ENCODE measurements at places on chromosomes 6 and 20.
A peak's percentile ranks its signal among the peaks of the same experiment; 100 is the strongest.

- no peak for DNase-seq
Observed at GRCh38 chr6:1624851-1625781, 15.4 kb downstream of the FOXC1 start.

DNA sequence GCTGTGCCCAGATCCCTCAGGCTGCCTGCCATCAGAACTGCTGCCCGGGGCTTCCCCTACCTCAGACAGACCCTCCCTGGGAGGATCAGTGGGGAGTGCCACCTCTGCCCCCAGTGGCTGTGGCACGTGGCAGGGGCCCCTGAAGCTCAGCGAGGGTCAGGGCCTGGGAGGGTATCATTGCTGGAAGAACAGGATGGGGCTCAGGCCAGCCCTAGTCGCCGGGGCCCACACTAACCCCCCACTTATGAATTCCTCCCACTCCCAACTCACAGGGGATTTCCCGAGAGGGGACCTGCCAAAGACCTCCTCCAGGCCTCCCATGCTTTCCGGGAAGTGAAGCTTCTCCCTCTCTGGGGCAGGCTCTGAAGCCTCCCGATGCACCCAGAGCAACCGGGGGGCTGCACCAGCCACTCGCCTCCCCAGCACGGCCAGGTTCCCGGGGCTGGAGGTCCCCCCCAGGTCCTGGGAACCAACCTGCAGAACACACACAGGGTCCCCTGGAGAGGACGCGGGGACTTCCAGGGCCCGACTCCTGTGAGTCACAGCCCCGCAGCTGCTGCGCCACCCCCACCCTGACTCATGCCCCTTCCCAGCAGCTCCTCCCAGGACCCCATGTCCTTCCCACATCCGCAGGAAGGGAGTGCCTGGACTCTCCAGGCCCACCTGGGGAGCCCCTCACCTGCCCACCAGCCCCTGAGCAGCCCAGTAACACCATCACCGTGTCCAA, 2.5 kb downstream of the TNFRSF6B start:
- peak; percentile 35 for DNase-seq

GRCh38 chr6:157449610-157450009, 68.6 kb downstream of the ZDHHC14 start:
- no peak for DNase-seq

DNA sequence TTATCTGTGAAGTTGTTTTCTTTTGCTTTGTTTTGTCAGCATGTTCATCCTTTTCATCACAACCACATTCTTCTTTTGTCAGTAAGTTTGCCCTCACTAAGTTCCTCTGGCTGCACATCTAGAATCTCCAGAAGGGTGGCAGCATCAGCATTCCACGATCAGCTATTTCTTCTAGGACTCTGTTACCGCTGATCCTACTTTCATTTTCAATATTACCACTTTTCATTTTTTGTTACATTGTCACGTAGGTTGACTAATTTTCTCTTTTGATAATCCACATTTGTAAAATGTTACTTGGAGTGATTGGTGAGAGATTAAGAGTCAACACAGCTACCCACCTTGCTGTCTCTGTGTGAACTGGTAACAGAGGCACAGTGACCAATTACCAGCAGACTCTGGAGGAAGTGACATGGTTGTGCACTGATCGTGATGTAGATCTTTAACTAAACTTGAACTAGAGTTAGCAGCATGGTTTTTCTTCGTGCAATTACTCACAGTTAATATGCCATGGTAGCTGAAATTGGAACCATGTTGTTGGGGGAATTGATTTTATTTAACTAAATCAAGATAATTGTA, 307.9 kb upstream of the SLC35B3 start:
- no peak for DNase-seq

DNA sequence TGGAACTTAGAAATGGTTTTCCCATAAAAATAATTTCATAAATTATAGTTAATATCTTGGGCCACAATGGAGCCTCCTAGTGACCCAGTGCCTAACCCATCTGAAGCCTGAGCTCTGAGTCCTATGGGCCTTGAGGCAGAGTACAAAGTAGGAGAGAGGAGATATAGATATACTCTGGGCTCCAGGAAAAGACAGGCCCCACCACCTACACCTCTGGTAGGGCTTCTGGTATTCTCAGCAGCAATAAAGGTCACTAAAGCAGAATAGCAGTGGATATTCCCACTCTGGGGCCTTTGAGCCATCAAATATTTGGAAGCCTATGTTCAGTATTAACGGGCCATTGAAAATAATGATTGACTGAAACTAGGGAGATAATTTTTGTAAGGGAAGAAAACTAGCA, 24.1 kb downstream of the CYP39A1 start:
- DNase-seq: no peak

- no peak for DNase-seq
Observed at GRCh38 chr6:70586114-70586513, 19.4 kb downstream of the SDHAF4 start.

GRCh38 chr6:130848945-130849344, 21.7 kb downstream of the SMLR1 start:
- DNase-seq: no peak

DNA sequence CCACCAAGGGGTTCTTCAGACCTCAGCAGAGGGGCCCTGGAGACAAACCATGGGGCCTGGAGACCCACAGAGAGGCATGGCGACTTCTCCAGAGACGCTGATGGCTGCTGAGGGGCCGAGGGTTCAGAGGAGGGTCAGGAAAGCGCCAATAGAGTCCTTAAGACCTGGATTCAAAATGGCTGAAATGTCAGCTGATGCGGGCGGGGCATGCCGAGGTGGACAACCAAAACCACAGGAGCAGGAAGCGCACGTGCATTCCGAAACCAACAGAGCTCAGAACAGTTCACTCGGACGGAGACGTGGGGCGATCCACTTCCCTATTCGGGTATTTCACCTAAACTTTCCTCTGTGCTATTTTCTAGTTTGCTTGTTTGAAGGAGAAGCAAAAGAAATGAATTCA, 99.9 kb upstream of the RIN2 start:
- DNase-seq: no peak

DNA sequence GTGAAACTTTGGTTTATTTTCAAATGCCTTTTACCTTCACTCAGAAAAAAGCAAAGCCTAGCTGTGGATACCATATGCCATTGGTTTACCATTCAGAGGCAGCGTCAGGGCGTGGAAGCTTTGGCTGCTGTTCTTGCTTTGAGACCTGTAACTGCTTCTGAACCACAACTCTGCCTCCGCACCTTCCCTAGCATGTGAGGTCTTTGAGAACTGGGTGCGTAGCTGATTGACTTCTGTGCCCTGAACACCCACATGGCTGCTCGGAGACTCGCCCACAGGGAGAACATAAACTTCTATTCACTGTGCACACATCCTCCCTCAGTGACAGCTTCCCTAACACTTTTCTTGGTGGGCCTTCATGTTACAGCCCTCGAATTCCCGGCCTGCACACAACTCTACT, 11.2 kb upstream of the CLDN20 start:
- DNase-seq: no peak

GRCh38 chr20:6504179-6504578, 263.3 kb upstream of the BMP2 start:
- no peak for DNase-seq

DNA sequence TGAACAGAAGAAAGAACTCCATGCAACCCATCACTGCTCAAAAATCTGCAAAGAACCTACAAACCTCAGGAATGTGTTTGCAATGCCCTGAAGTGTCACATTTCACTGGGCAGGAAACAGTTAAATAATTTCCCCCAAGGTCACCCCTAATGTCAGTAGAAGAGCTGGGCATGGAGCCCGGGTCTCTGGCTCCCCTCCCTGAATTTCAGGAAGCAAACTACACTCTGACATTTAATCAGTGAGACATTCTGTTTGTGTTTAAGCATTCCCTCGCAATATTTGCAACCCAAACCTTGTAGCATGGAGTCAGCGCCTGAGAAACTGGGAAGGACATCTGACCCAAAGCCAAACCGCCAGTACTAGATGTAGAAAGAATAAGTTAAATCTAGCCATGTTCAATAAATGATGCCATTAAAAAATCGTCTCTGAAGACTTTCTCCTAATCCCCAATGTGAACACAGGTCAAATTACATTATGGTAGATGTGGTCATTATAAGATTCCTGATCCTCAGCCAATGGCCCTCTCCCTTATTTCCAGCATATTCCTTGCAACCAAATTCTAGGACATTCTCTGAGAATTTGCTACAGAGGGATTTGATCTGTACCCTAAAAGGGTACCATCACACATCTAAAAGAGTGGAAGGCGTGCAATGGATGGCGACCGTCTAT, 91.2 kb upstream of the ADTRP start:
- DNase-seq: no peak

GRCh38 chr6:72389698-72390097, 232.2 kb upstream of the KCNQ5 start:
- DNase-seq: no peak

DNA sequence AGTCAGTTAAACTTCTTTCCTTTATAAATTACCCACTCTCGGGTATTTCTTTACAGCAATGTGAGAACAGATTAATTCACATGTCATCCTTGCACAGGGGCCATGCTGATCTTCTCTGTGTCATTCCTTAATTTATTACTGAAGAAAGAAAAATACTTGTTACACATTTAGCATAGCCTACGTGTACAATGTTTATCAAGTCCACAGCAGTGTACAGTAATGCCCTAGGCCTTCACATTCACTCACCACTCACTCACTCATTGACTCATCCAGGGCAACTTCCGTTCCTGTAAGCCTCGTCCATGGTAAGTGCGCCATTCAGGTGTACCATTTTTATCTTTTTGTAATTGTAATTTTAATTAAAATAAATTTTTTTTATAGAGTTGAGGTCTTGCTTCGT, 73.6 kb downstream of the RSPH3 start:
- no peak for DNase-seq

DNA sequence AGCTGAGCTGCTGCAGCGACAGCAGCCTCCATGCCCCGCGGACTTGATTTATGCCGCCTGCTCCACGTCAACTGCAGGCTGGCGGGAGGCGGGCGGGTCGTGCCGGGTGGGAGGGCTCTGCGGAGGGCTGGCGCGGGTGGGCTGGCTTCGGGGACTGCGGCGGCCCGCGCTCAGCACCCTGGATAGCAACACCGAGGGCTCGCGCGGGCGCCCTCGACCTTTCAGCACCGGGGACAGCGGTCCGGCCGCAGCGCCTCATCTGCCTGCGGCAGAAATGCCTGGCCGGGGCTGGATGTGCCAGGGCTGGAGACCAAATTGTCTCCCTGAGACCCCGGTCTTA, 792 bp downstream of the SNAP25 start:
- peak; percentile 44 for DNase-seq

- no peak for DNase-seq
Observed at GRCh38 chr6:102118034-102118433, 724.5 kb downstream of the GRIK2 start.

DNA sequence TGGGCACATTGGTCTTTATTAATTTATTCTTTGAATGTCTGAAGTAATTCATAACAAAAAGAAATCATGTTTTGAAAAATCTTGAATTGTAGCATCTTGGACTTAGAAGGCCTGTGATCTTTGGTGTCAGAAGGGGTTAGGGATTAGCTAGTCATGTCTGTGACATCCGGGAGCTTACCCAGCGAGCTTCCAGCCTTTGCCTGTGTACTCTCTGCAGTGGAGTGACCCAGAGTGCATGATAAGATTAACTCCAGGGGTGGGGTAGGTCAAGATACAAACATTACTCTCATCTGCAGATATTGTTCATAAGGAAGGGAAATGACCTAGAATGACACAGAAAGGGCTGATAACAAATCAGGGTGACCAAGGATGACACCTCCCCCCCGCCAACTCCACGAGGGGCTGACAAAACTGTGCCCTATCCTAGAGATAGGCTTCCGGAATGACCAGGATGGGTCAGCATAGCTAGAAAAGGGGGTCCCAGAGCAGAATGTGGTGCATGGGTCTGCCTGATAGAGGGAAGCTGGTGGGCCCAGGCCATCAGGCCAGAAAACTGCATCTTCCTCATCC, 56.6 kb upstream of the BLCAP start:
- no peak for DNase-seq

GRCh38 chr6:71531841-71532240, 243.2 kb downstream of the OGFRL1 start:
- DNase-seq: no peak

DNA sequence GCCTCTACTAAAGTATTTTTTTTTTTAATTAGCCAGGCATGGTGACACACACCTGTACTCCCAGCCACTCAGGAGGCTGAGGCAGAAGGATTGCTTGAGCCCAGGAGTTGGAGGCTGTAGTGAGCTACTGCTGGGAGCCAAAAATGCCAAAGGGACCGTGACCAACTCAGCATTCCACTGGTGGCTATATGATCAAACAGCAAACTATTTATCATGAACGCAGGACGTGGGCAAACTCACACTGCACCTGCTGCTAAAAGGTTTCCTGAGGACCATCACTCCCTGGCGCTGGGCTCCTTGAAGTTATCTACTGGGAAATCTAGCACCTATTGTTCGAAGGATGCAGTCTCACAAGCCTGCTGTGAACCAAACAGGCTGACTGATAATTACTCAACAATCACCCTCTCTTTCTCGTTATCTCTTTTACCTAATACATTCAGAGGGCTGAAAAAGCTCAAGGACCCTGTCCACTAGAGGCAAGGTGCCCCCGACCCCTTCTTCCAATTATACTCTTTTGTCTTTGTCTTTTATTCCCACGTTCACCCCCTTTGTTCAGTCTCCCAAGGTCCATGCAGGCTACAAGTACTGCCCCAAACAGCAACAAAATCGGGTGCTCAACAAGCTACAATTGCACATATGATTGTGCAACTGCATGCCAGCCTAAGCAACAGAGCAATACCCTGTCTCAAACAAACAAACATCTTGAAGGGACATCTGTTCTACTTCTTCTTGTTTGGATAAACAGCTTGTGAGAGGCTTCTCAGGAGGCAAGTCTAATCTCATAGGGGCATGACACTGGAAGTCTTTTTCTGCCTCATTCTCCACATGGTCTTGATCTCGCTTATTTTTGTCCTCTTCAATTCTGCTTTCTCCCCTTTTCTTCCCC, 47.7 kb upstream of the PLN start:
- no peak for DNase-seq

DNA sequence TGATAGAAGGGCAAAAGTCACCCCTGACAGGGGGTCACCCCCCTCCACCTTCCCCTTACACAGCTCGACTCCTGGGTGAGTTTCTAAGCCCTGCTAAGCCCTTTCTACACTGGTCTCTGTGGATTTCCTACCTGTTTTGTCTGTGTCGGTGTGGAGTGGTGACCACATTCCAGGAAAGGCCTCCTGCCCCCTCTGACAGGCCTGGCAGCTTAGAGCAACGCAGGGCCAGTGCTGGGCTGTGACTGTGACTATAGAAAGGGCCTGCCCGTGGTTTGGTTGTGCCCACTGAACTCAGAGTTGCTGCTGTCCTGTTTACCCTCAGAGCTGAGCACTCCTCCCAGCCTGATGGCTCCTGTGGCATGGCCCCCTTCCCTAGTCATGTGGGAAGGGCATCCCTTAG, 109.0 kb downstream of the ARMC2 start:
- DNase-seq: no peak

DNA sequence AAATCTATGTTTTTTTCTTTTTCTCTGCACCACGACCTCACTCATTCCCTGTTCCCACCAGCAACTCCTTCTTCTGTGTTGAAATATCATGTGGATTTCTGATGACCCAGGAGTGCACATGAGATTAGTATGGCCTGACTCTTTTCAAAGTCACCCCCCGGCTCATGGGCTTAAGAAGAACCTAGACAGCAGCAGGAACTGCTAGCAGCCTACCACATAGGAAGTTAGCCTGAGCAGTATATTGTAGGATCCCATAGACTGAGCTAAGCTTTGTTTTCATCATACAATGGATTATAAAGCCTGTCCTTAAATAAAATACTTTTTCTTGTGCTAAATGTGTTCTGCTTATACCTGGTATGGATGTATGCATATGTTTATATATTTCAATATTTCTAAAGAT, 6.7 kb downstream of the KLHL32 start:
- DNase-seq: no peak
